SJSA1 (cell line): ENCODE measurements at places on chromosomes 3 and 15.

DNA sequence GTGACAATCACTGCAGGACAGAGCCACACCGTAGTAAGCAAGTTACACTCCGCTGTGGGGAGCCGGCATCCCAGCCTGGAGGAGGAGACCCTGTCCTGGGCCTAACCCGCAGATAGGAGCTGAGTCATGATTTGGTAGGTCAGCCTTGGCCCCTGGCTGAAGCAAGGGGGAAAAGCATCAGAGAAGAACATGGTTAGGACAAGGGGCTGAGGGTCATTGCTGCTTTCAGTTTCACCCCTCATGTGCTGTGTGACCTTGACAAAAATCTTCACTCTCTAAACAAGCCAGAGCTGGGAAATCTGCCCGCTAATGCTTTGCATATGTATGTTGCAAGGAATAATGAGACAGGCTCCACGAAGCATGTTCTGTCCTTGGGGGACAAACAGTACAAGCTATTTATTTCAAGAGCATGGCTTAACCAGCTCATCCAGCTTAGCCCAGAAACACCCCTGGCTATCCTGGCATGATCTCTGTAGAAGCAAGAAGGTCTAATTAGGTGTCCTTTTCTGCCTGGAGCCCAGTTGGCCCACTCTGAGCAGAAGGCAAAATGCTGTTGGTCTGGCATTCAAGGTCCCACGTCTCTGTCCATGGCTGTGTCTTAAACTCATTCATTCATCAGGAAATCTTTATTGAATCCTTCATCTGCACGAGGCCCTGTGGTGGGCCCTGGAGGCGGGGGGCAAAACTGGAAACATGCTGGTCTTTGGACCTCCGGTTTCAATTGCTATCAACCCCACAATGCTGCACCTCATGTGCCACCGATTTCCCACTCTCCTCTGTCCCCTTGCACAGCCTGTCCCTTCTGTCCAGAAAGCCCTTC is 221.3 kb upstream of the LYSMD4 start:
- peak; percentile 22 for DNase-seq

DNA sequence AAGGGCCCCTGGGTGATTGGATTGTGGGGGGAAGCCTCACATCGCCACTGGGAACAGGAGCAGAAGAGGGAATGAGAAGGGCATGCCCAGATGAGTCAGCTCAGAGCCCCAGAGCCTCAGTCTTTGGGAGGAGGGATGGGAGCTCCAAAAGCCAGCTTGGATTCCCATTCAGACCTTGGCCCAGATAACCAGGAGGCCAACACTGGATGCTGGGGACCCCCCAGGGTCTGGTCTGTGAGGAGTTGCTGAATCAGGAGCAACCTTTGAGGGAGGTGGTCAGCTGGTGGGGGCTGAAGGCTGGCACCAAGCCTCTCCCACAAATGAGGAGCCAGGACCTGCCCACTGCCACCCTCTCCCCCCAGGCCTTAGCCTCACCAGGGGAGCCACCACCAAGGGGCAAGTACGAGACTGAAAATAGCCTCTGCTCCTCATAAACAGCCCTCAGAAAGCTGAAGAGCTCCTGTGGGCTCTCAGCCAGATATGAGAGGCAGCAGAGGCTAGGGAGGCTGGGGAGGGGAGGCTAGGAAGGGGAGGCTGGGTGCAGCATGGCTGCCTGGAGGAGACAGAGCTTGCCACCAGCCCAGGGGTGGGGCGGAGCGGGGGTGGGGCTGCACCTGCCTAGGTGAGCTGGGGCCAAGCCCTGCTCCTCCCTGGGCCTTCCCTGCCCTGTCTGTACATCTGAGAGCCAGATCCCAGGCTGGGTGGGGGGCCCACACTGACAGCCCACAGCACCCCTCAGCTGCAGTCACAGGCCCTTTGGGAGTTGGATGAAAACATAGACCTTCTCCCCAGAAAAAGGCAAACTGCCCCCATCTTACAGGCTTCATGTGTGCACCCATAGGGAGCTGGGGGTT is 99.8 kb downstream of the SEC22A start:
- no peak for DNase-seq

DNA sequence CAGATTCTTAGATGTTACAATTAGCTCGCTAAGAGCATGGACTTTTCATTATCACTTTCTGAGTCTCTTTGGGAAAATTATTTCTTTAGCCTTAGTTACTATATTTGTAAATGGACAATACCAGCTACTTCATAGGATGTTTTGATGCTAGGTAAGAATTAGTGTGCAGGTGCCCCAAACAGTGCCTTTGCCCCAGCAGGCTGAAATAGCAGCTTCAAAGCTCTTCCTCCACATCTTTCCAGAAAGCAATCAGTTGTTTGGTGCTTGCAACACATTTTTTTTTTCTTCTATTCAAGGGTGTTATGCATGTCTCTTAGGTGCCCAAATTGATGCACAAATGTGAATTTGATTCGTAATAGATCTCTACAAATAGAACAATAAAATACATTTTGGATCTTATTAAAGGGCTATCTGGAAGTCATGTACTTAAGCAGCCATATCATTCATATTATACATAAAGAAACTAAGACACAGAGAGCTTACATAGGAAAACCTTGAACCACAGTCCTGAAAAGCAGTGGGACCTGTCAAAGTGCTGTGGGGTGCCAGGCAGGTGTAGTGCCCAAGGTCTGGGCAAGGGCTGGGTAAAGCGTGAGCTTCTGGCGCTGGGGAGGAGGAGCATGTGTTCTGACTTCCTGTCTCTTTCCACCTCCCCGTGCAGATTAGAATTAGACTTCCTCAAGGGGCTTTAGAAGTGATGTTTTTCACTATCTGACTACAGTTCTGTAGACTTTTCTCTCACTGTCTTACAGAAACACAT is 62.9 kb downstream of the FNDC3B start:
- DNase-seq, result no peak

- DNase-seq, result no peak
Measured at GRCh38 chr3:98800401-98800800, 37.3 kb downstream of the ST3GAL6 start.

DNA sequence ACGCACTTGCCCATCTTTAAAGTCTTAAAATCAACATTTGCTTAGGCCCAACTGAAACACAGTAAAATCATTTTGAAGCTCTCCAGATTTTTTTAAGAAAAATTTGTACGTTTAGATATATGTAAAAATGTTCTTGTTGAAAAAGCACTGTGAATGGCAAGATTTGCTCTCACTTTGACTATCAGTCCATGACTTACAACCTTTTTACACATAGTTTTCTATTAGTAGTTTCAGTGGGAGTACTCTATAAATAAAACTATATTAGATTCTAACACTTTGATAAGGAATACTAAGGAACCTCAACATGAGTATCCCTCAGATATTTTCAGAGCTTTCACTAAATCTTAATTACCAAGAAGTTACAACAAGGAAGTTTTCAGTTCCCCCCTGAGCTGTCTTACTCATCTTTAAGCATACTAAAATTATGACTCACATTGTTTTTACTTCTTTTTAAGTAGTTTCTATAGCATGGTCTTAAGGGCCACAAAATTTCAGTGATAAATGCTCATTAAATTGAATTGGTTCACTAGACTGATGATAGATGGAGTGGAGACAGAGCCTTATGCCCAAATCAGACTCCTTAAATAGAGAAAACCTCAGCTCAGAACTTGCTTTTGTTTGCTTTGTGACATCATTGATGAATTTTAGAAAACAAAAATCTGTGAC is 31.6 kb upstream of the RAP2B start:
- no peak for DNase-seq
